ENCODE measurements at places on chromosomes 6 and 20.
A peak's percentile ranks its signal among the peaks of the same experiment; 100 is the strongest.

DNA sequence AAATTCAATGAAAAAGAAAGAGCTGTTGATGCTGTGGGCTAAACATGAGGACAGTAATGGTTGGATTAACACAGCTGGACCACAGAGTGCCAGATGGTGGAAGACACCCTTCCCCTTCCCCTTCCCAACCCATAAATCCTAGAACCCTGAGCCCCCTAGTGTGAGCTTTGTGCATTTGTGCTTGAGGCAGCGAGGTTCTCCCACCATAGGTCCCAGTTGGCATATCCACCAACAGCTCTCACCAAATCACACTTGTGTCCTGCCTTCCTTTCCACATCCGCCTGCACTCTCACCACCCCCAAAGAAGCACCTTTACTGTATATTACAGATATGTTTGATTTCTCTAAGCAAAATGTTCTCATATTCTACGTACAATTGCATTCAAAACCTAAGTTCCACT, 32.8 kb upstream of the HBS1L start:
- DNase-seq = no peak

DNA sequence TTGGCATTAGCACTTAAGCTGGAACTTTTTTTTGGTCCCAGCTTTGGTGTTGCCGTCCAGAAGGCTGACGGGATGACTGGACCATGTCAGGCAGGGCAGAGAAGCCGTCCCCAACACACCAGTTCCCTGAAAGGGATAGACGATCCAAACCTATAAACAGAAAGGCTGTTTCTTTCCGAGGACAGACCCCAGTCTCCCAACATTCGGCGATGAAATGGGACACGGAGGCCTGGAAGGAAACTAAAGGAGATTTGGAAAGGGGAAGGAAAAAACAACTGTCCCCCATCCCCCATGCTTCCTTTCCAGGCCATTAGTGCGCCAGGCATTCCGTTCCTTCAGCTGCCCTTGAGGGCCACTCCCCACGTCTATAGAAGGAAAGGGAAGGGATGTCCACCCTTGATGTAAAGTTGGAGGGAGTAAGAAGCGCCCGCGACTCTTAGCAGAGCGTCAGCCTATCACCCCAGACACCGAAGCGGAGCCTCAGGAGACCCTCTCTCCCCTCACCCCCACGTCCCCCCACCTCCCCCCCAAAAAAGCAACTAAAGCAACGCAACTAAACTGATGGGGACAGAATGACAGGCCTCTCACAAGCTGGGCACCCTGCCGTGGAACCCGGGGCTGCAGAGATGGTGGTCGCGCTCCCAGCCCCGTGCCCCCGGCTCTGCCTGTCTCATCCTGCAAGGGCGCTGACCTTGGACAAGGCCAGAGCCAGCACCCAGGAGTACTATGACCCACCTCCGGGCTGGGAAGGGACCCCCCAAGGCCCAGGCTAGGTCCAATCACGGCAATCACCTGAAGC, 638 bp downstream of the BLCAP start:
- DNase-seq = no peak

DNA sequence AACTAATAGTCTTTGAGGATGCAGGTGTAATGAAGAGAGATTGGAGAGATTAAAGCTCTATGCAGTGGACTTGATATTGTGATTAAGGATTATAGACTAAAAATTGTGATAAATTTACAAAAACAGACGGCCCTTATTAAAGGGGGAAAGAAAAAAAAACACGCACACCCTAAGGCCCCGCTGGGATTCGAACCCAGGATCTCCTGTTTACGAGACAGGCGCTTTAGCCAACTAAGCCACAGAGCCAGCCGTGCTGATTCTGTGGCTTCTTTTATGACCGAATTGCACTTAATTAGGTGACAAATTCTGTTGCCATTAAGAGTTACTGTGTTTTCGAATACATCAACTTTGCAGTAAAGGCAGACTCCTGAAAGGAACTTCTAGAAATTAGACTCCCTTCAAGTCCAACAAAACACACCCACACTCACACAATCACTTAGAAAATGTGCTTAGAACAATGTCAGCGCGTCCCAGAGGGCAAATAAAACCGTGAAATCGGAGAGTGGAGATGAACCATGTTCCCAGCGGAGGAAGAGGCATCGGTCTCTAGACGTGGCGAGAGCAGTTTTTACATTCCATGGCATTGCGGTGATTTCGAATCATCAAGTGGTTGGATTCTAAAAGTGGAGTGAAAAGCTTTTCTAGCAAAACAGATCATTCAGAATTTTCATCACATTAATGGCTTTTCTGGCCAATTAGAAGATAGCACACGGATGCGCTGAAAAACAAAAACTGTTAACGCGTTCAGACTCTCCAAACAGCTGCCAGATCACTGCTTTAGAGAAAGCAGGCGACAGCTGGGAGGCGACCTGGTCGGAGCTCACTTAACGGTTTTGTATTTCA, 122.6 kb downstream of the GPX5 start:
- peak; percentile 30 for DNase-seq

- no peak for DNase-seq
These were observed 99.4 kb downstream of the MBOAT1 start for GRCh38 chr6:20112841-20113240.

- peak; percentile 42 for DNase-seq
These were observed at the start of gene STXBP5 for GRCh38 chr6:147204060-147204785. STXBP5 (plus strand) TSS chr6:147204417; CDS start chr6:147204533, 116 bp downstream.

DNA sequence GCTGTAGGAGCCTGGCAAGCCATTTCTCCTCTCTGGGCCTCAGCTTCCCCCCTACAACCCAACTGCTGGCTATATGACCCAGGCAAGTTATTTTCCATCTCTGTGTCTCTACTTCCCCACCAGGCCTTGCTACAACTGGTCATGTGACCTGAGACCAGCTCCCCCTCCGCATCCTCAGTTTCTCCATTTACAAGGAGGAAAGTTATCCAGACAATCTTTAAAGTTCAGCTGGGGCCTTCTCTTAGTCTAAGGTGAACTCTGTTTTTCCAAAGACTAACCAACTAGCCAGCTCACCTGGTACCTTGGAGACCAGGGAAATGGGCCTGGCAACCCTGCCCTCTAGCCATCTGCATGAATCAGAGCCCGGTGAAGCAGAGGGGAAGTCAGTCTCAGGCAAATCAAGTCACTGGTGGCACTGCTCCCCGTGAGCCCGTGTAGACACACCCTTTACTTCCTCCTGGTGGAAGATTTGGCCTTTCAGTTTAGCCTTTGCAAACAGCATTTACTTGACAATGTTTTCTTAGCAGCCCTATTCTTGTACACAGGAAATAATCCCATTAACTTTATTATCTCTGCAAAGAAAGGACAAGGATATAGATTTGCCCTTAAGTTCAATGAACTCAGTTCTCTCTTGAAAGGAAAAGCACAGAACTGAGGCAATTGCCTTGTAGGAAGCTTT, 157.7 kb downstream of the VEGFA start:
- DNase-seq = peak; percentile 2

DNA sequence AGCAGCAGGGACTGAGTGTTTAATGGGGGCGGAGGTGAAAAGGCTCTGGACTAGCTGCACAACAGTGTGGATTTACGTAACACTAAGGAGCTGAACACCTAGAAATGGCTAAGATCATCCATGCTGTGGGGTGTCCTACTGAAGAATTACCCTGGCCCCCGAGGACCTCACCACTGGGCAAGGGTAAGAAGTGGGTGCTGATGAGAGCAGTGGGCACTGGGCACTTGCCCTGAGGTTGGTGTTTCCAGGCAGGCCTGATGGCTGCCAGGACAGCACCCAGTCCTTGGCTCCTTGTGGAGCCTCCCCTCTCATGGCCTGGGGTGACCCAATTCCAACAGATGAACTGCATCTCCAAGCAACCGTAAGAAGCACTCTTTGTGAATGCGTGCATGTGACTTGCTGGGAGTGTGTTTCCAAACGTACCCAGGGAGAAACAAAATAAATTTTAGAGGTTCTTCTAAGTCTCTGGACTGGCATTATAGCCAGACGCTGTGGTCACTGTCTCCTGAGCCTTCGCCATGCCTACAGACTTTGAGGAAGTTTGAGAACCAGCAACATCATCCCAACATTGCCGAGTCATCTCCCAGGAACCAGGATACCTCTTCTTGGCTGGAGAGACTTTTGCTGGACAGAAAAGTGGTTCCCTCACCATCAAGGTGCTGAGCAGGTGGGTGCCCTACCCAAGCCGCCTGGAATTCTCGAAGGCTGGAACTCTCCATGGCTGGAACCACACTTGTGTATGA, 245.9 kb downstream of the ERMARD start:
- no peak for DNase-seq

- no peak for DNase-seq
These were observed 195.4 kb downstream of the TFAP2A start for GRCh38 chr6:10219510-10219909.

- no peak for DNase-seq
These were observed 48.7 kb downstream of the PSMG4 start for GRCh38 chr6:3307436-3307835.

GRCh38 chr20:37989601-37990295, 43.5 kb downstream of the TTI1 start:
- DNase-seq = no peak

DNA sequence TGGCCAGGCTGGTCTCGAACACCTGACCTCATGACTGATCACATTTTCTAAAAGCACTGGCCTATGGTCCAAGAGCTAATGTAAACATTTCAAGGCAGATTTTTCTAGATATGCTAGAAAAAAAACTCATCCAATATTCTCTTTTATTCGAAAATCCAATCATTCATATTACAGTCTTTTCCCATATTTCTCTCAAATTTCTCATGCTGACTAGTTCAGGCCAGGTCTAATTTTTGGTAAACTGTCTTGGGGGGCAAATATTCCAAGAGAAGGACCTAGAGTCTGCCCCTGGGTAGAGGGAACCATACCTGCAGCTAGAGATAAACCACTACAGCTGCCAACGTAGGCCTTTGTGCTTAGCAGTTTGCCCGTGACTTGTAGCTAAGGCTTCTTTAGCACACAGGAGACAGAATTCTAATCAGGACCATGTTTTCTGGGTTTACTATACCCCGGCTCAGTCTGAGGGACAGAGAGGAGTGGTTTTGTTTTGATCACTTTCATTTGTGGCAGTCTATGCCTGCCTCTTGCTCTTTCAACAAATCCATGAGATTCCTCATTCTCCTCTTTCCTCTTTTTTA, 71.8 kb upstream of the CITED2 start:
- DNase-seq = no peak

DNA sequence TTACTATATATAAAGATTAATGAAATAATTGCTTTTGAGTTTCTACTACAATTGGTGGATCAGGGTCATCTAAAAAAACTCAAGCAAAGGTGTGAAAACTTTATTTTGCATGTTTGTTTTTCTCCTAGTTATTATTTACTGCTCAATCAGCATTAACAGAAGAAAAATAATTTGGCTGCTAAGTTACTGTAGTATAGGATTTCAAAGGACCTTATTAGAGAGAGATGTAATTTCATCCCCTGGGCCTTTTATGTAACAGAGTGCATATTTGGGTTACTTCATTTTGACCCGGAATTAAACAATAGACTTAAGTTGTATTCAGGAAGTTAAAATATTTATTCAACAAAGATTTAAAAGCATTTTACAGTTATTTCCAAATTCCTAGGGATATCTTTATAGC, 49.8 kb downstream of the EYA4 start:
- DNase-seq = no peak

DNA sequence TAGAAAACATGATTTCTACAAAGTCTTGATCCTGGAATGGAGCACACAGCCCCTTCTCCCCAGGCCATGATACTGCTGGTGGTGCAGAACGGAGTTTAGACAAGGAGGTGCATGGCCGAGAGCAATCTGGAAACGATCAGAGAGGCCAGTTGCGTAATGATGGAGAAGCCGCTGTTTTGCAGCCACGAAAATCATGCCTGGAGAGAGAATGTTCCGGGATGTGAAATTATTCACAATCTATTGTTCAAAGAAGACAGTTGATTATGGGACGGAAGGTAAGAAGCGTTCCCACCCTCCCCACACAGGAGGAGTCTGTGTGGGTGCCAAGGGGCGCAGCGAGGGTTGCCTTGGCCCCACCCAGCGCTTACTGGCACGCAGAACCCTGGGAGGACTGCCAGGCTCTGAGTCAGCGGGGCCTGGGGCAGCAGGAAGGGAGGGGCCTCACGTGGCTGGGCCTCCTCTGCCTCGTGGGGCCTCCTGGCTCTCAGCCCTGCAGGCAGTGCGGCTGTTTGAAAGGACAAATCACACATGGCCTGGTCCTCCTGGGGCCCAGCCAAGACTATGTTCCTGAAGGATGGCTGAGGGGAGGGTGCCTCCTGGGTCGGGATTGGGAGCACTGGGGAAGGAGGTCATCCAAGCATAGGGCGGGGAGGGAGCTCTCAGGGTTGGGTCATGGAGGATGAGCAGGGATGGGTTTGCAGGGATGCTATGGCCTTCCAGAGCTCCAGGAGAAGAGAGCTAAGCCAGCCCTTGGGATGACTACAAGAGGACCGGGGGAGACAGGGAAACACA, 8.7 kb upstream of the AP5S1 start:
- DNase-seq = peak; percentile 92

DNA sequence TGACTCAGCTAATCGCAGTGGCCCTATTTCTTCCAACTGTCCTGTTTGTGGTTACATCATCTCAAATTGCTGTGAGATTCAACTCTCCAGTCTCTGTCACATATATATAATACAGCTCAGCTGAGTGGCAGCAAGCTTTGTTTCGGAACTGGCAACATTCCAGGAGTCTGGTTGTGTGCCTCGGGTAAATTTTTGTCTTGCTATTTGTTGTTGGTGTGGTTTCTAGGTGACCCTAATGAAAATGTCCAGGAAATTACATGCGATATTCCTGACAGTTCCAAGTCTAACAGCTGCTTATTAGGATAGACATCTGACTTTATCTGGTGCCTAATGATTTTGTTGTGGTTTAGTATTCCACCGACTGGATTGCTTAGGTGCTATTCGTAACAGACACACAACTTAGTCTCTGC, 581.8 kb downstream of the CD109 start:
- DNase-seq = no peak

DNA sequence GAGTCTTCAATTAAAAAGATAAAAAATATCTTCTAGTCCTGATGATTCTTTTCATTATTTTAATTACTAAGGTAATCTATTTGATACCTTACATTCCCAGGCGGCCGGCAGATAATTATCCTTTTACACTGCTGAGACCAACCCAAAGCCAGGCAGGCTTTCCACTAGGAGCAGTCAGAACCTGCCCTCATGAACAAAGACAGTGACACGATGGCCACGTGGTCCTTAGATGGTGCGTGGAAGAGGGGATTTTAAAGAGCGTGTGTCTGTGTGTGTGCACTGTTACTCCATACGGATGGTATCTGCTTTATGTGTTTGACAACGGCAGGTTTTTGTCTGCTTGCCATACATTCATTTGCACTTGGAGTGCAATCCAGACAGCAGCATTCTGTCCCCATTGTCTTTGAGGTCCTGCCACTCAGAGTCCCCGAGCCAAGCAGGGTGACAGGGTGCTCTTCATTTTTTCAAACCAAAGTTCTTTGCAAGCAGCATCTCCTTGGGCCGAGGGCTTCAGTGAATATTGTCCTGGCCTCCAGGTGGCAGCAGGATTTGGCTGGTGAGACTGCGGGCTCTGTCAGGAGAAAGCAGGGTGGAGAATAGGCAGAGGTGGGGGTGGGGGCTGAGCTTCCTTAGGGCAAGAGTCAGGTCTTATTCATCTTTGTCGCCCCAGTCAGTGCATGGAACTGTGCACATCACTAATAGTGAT, 260.5 kb downstream of the NRN1 start:
- DNase-seq = no peak
